A172 (cell line): ENCODE measurements at places on chromosomes 16 and 17. TPM values are rescaled to one million over a fixed set of nuclear protein-coding genes. Genes with fewer than 3 reads are reported as not detected.

The LHX1 gene
- 0.77 and 1.4 TPM in 2 replicates for total RNA-seq

The ALOX12B gene
- total RNA-seq: not detected in 2 replicates

The CEMP1 gene
- total RNA-seq: not detected in 2 replicates

The ZC3H7A gene
- total RNA-seq: 32.0 and 73.5 TPM in 2 replicates

The KRT17 gene
- 0.29 TPM in 1 of 2 replicates, not detected in the other for total RNA-seq

GRCh38 chr16:75247249-75247648 is 4.2 kb downstream of the BCAR1 start:
- DNase-seq: no peak

DNA sequence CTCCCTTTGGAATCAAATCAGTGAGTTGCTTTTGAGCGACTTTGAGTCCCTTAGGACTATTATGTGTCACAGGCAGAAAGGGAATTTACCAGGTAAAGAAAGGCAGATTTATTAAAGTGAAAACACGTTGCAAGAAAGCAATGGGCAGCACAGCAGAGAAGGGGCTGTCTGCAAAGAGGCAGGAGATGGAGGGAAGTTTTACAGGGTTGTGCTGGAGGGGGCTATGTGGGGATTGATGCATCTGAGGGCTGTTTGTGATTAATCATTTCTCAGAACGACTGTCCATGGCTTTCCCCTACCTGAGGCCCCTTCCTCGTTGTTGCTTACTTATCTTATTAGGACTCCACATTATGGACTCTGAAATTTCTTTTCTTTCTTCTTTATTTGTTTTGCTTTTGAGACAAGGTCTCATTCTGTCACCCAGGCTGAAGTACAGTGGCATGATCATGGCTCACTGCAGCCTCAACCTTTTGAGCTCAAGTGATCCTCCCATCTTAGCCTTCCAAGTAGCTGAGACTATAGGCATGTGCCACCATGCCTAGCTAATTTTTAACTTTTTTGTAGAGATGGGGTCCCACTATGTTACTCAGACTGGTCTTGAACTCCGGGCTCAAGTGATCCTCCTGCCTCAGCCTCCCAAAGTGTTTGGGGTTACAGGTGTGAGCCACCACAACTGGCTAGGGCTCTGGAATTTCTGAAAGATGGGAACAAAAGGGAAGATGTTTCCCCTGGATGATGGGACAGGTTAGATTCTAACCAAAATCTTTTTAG is 5.5 kb downstream of the WWP2 start:
- no peak for DNase-seq

- peak; percentile 72 for DNase-seq
Observed at GRCh38 chr17:43661699-43662412, at the start of gene MEOX1. Gene MEOX1 (minus strand): TSS chr17:43661922. CDS start chr17:43661534, 388 bp downstream.

GRCh38 chr17:29709866-29710519 is 87.3 kb upstream of the CORO6 start:
- DNase-seq: no peak

- no peak for DNase-seq
Observed at GRCh38 chr16:5333991-5334390, 236.4 kb upstream of the EEF2KMT start.

DNA sequence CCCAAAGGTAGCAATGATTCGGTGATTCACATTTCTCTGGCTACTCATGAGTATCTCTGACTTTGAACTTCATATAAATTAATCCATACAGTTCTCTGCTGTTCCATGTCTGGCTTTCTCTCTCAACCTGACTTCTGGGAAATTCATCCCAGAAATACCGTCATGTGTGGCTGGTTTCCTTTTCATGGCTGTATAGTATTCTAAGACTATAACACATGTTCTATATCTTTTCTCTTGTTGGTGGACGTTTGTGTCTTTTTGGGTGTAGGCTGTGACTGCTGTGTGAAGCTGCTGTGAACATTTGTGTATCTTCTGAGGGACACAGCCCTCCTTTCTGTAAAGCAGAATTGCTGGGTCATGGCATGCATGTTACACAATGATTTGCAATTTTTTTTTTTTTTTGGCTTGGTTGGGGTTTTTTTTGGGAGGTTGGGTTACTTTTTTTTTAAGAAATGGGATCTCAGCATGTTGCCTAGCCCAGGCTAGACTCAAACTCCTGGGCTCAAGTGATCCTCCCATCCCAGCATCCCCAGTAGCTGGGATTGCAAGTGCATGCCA is 6.3 kb downstream of the TTYH2 start:
- DNase-seq: no peak

- DNase-seq: no peak
Observed at GRCh38 chr16:56388209-56388608, 37.1 kb downstream of the AMFR start.

GRCh38 chr16:27579087-27579980 is 29.4 kb downstream of the KATNIP start:
- no peak for DNase-seq

DNA sequence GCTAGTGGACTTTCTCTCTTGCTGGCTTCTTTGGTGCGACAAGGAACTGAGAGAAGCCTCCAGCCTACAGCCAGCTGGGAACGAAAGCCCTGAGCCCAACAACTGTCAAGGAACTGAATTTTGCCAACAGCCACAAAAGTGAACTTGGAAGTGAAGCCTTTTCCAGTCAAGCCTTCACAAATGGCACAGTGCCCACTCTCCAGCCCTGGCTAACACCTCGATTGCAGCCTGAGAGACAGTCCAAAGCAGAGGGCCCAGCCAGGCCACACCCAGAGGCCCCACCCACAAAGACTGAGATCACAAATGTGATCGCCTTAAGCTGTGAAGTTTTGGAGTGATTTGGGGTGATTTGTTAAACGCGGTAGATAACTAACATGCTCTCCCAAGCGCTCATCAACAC is 244.6 kb upstream of the SDK2 start:
- DNase-seq: no peak

GRCh38 chr16:18958621-18959029 is 25.1 kb upstream of the TMC7 start:
- DNase-seq: peak; percentile 58

DNA sequence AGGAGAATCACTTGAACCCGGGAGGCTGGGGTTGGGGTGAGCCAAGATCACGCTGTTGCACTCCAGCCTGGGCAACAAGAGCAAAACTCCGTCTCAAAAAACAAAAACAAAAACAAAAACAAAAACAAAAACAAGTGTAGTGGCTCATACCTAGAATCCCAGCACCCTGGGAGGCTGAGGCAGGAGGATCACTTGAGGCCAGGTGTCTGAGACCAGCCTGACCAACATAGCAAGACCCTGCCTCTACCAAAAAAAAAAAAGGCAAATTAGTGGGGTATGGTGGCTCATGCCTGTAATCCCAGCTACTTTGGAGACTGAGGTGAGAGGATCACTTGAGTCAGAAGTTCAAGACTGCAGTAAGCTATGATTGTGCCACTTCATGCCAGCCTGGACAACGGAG is 26.4 kb upstream of the HAPSTR1 start:
- DNase-seq: no peak

DNA sequence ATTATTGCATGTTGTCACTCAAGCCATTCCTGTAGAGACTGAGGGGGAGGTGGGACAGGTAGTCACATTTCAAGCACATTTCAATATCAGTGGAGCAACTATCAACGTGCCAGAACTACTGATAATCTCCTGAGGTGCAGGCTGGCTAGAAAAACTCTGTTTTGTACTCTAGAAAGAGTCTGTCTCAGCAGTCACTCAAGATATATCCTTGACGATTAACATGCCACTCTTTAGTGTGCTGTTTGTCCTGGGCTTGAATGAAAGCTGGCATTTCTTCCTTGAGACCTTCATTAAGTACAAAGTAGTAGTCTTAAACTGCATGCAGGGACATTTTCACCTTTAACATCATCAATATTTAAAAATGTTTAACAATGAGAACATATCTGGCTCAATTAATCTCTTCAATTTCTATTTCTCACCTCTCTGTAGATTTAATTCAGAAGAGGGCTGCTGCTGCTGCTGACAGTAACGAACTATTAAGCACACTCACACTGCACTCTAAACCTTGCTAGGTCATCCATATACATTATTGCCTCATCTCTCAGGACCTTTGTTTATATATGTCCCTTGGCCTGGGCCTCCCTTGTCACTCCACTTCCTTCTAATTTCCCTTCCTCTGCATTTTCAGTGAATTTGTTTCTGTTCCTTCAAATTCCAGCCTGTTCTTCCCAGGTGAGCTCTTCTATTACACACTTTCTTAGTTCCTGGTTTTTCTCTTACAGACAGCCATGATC is 412.0 kb downstream of the HAPSTR1 start:
- no peak for DNase-seq

- DNase-seq: peak; percentile 95
Observed at GRCh38 chr16:20904507-20905081, 4.0 kb downstream of the LYRM1 start.

DNA sequence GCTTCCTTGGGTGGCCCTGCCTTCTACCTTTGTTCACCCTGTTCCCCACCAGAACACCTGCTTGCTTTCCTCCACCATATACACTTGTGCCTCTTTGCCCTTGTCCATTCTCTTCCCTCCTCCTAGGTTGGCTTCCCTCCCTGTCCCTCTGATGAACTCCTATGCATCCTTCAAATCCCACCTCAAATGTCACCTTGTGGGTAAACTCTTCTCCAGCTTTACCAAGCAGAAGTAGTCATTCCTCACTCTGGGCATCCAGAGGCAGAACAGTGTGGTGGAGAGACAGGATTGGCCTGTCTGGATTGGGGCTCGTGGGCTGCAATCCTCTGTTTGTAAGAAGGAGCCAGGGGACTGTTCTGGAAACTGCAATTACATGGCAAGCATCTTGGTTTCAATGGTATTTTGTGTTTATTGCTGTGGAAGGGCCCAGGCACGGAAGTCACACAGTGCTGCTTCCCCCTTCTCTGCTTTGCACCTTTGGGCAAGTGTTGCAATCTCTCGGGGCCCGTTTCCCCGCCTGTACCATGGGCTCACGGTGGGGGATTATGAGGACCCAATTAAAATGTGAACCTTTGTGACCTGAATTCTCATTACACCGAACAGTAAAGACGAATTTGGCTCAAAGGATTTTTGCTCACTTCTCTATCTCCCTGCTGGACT is 21.9 kb upstream of the NXPH3 start:
- no peak for DNase-seq

DNA sequence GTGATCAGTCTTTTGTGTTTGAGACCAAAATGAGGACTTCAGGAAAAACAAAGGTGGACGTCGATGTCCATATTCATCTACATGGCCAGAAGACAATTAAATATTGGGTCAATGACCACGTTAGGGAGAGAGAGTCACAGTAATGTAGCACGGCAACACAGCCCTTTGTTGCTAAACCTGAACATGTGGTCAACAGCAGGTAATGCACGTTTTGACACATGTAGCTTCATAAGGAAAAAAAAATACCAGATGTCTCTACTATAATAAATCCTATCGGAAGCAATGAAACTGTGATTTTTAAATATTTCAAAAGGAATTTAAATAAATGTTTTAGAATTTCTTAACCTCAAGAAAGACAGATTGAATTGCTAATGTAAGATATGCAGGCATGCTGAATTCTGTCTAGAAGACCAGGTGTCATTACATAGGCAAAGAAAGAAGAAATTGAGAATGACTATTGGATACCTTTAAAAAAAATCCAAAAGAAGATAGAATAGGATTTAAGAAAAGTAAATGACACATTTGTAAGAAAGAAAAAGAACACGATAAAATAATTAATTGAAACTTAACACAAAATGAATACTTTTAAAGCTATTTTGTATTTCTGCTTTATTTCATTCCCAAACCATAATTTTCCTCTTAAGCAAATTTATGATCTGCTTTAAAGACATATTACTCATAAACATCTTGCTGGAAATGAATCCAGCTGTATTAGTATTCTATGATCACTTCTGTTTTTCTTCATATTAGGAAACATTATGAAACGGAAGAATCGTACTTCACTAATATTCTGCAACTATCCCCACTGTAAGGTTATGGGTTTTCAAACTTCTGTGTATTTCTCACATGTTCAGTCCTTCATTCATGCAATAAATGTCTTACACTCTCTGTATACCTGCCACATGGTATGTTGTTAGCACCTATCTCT is 30.1 kb downstream of the ABCA8 start:
- DNase-seq: no peak

DNA sequence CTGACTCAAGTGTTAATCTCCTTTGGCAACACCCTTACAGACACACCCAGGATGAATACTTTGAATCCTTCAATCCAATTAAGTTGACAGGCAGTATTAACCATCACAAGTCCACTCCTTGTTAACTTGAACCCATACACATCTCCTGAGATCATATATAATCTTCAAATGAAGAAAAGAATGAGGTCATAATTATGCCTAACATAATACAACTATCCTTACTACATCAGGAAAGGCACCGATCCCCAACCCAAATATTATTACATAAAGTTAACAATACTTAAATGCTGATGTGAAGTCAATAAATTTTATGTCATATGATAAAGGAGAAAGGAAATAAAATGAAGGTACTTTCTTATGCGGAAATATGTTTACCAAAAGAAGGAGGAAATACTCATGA is 649.9 kb downstream of the KCNJ2 start:
- no peak for DNase-seq

DNA sequence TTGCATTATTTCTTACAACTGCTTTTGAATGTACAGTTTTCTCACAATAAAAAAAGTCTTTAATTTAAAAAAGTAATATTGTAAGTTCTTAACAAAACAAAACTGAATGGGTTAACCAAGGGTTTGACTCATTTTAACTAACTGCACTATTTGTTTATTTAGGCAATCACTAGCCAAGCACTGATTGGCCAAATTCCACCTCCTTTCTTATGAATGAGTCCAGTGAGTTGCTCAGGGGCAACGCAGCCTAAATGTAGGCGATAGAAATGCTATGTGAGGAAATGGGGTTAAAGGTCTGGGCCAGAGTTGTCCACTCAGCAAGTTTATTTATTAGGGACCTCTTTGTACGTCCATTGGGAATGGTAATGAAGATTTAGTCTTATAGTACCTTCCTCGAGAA is 89.6 kb upstream of the MAF start:
- DNase-seq: no peak

DNA sequence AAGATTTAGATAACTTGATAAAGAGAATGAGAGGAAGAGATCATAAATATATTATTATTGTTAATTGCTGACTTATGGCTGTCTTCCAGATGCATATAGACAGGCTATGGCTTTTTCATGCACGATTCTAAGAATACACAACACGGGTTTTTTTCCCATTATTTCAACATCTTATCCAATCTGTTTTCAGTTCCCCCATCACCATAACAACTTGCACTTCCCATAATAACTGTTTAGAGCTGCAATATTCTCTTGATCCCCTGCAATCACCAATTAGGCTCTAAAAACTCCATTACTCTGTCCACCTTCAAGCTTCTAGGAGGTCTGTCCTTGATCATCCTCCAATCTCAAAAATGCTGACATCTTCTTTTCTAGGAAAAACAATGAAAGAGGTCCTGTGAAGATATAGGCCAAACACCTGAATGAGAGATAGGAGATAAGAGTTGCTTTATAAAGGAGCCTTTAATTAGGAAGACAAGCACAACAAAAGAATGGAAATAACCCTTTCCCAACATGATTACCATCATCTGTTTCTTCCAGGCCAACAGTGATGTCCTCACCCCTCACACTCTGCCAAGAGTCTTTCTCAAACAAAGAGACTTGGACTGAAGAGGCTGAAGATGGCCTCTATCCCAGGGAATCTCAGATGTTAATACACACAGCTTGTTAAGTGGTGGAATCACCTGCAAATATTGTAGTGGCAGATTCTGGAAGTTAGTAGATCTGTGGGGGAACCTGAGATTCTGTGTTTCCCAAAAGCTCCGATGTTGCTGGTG is 32.2 kb upstream of the CCL2 start:
- DNase-seq: no peak
